Stimulated activated CD8-positive, alpha-beta memory T cell treated with anti-CD3 and anti-CD28 coated beads, Interleukin-15, amount 100 ng/mL, for 4 hours (primary cell): ENCODE measurements at places on chromosomes 5 and 9.

DNA sequence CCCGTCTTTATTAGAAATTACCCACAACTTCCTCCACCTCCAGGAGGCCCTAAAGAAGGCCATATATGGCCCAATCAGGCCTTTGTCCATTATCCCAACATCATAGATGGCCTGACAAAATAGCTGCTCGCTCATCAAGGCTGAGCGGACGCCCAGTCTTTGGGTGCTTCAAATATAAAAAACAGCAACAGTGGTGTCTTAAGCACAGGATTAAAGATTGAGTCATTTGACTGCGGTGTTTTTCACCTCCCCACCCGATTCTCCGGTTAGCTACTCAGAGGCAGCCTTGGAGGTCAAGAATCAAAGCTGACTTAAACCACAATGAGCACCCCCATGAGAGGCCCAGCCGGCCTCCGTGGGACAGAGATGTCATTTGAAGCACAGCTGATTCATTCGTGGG, 18.8 kb downstream of the S1PR3 start:
- DNase-seq = no peak

GRCh38 chr9:28319981-28320380, 746.7 kb upstream of the C9orf72 start:
- DNase-seq = no peak

GRCh38 chr5:107990881-107991810, 320.4 kb upstream of the EFNA5 start:
- no peak for DNase-seq

DNA sequence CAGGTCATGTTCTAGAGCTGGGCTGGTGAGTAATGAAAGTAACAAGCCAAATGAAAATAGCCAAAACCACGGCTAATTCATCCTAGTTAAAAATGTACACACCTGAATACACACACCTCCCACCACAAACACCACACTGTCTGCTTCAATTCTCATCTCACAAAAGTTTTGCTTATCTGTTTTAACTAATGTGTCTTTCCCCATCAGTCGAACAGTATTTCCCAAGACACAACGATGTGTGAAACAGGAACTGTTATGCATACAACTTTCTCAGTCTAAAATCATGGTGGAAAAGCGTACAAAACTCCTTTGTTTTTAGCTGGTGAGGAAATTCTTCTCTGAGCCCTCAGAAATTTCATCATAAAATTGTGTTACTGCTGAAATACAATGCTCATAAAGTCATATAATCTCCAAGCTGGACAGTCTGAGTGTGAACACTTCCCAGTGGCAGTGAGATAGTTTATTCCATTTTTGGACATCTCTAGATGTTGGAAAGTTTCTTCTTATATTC, 242.4 kb downstream of the EFNA5 start:
- no peak for DNase-seq

DNA sequence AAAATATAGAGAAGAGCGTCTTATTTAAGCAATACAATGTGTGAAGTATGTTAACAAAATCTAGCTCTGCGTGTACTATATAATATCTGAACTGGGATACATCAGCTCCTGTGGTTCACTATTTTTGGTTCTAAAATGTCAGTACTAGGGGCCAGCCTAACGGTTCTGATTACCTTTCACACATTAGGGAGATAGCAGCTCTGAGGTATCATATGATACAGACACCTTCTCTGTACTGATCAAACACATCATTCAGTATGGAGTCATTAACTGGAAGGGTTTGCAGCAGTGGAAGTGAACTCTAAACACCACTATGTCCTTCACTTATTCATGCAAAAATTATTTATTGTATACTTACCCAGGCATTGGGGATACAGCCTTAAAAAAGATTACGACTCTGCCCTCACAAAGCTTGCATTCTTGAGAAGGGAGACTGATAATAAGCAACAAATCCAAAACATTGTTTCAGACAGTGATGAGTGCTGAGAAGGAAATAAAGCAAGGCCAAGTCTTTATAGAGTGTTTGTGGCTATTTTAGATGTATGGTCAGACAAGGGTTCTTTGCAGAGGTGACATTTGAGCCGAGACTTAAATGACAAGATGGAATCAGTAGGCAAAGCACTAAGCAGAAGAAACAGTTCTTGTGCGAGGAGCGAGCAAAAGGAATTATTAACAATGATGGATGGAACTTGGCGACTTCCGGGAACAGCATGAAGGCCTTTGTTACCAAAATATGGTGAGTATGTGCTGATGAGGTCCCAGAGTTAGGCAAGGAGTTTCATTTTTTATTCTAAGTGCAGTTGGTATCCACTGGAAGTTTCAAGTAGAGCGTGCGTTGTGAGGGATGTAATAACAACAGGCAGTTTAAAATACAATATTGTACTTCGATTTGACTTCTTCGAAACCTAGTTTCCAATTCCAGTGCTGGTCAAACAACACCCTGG, 1.8 kb upstream of the LNPEP start:
- DNase-seq = no peak

DNA sequence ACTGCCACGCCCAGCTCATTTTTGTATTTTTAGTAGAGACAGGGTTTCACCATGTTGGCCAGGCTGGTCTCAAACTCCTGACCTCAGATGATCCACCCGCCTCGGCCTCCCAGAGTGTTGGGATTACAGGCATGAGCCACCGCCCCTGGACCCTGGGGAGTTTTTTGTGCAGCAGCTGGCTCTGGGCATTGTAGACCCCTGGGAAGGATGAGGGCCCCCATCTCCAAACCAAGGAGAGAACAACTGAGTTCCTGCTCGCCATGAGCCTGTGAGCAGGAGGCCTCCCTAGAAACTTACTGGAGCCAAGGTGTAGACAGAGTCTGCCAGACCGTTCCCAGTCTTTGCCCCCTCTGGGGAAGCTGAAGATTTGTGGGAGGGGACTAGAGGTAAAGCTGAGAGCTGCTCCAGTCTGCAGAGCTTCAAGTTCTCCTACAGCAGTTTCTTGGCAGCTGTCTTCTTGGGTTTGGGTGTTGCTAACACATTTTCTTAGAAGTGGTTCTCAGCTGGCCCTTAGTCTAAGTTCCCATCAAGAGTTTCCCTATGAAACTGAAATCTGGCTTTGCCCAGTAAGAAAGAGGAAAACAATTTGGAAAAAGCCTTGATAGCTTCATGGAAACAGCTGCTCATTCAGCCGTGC, 12.4 kb downstream of the NUDT2 start:
- DNase-seq = no peak

DNA sequence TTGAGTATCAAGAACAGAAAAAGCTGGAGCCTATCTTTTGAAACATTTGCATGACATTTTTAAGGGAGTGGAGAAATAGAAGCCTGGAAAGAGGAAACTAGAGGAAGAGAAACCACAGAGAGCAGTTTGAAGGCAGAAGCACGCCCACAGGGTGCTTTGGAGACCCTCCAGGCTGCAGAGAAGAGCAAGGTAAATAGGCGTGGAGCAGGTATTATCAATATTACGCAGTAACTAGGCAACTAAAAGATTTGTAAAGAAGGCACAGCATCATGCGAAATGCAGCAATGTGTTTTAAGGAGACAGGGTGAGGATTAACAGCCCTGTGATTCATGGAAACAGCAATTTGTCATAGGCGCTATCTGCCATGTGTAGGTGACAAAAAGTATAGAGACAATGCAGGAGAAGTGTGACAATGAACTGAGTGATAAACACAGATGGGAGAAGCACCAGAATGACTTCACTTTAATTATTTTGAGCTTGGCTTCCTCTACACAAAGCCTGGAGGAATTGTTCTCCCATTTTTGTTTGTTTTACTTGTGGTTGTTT, 281.2 kb downstream of the BRINP1 start:
- DNase-seq = no peak

GRCh38 chr5:138985256-138985655, 110.1 kb upstream of the LRRTM2 start:
- no peak for DNase-seq

DNA sequence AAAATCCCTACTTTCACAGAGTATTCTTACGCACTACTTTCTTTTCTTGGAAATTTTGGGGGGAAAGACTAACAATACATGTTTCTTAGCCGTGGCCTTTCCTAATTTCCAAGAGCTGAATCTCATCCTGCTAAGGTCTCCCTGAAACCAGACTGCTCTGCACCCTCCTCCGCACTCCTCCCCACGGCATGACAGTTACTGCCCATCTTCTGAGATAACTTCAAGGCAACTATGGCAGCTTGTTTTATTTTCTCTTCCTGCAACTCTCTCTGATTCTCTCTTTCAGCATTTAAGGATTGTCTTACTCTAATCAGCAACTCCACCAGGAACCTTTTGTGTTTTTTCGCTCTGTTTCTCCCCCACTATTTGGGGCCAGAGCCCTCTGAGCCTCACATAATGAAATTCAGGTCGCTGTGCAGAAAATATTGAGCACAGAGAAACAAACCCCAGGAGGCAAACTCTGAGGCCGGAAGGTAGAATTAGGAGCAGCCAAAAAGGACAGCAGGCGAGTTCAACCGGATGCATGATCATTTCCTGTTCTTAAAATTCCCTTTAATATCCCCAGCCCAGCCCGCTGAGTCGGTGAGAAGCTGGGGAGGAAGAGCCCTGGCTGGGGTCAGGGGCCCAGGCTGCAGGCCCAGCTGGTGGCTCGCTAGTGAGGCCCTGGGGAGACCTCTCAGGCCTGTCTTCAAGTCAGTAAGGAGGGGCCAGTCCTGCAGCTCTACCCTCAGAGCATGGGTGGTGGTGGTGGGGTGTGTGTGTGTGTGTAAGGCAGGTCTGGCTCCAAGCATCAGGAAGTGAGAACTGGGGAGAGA, 213.6 kb upstream of the S1PR3 start:
- DNase-seq = no peak

DNA sequence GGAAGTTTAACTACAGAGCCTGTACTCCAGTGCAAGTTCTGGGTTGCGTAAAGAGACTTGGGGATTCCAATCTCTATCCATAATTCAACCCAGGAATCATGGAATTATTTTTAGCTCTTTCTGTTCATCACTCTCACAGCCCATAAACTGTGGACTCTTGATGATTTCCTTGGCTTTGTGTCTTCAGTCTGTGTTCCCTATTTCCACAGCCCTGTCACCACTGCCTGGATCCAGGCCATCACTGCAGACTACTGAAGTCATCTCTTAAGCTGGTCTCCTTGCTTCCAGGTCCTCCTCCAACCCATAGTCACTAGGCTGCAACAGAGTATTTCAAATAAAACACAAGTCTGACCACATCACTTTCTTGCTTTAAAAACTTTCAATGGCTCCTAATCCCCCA, 211.7 kb downstream of the PLK2 start:
- no peak for DNase-seq

GRCh38 chr5:38134810-38135209, 123.5 kb upstream of the EGFLAM start:
- DNase-seq = no peak

GRCh38 chr9:22240619-22241018, 206.0 kb upstream of the DMRTA1 start:
- no peak for DNase-seq

- no peak for DNase-seq
Measured at GRCh38 chr5:125023673-125024072, 277.2 kb upstream of the ZNF608 start.

GRCh38 chr5:168260353-168261226, 30.9 kb upstream of the WWC1 start:
- no peak for DNase-seq

DNA sequence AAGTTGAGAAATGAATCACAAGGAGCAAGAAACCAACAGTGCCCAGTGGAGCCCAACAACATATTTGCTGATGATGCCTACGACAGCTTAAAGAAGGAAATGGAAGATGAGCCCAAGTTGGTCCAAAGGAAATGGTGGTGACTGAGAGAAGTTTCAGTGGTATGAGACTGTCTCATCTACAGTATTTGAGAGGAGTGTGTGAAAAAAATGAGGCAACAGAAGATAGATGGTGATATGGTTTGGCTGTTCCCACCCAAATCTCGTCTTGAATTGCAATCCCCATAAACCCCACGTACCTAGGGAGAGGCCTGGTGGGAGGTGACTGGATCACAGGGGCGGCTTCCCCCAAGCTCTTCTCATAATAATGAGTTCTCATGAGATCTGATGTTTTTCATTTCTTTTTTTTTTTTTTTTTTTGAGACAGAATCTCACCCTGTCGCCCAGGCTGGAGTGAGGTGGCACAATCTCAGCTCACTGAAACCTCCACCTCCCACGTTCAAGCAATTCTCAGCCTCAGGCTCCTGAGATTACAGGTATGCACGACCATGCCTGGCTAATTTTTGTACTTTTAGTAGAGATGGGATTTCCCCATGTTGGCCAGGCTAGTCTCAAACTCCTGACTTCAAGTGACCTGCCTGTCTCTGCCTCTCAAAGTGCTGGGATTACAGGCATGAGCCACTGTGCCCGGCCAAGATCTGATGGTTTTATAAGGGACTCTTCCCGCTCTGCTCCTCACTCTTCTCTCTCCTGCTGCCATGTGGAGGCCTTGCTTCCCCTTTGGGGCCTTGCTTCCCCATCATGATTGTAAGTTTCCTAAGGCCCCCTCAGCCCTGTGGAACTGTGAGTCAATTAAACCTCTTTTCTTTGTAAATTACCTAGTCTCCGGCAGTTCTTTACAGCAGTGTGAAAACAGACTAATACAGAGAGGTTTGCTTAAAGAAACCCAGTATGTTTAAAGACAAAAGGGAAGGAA, 30.2 kb downstream of the EFCAB9 start:
- DNase-seq = no peak

GRCh38 chr9:112705768-112706427, 12.0 kb downstream of the INIP start:
- no peak for DNase-seq

- no peak for DNase-seq
Measured at GRCh38 chr9:115042781-115043509, 75.0 kb downstream of the TNC start.

DNA sequence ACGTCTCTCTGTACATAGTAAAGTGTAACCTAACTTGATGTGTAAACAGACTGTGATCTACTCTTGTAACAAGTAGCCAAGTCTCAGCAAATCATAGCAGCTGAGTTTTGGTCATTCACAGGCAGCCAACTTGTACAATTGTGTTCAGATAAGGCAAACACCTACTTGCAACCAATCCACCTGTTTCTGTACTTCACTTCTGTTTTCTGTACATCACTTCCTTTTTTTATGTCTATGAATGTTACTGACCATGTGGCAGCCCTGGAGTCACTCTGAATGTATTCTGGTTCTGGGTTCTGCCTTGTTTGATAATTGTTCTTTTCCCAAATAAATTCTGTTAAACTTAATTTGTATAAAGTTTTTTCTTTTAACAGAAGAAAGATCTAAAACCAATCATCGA, 26.0 kb downstream of the RLN2 start:
- no peak for DNase-seq

GRCh38 chr5:35458824-35459207, 158.8 kb upstream of the SPEF2 start:
- no peak for DNase-seq

GRCh38 chr5:93076566-93076965, 504.5 kb downstream of the NR2F1-AS1 start:
- no peak for DNase-seq

DNA sequence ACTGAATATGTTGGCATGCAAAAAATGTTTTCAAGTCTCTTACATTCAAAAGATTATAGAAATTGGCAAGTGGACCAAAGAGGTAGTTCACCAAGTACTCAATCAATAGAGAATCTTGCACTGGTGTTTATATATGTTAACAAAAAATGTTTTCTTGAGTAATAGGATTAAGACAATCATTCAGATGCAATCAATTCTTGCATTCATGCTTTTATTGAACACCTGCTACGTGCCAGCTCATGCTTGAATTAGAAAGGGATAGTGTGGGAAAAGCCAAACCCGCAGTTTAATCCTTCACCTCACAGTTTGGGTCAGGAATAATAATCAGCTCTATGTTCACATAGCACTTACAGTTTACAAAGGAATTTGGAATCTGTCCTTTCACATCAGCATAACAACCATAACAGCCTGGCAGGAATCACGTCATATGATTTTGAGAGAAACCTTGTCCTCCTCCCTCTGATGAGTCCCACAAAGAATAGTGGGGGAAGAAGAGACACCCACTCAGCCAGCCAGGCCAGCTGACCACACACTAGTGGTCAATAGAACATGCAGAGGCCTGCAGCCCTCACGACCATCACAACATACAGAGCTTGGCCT, 36.8 kb upstream of the FRRS1L start:
- DNase-seq = no peak
